ENCODE measurements at places on chromosomes 16 and 17.

- DNase-seq, result no peak
Observed at GRCh38 chr16:88597856-88598491, 27.8 kb downstream of the ZC3H18 start.

GRCh38 chr17:28334171-28334570 is 1.1 kb downstream of the IFT20 start:
- no peak for DNase-seq

GRCh38 chr16:52825892-52826291 is 226.8 kb downstream of the CHD9NB start:
- DNase-seq, result no peak

- no peak for DNase-seq
Observed at GRCh38 chr17:28741358-28742349, 2.2 kb upstream of the TRAF4 start.

- DNase-seq, result no peak
Observed at GRCh38 chr16:58116081-58116480, 13.1 kb downstream of the CFAP20 start.

DNA sequence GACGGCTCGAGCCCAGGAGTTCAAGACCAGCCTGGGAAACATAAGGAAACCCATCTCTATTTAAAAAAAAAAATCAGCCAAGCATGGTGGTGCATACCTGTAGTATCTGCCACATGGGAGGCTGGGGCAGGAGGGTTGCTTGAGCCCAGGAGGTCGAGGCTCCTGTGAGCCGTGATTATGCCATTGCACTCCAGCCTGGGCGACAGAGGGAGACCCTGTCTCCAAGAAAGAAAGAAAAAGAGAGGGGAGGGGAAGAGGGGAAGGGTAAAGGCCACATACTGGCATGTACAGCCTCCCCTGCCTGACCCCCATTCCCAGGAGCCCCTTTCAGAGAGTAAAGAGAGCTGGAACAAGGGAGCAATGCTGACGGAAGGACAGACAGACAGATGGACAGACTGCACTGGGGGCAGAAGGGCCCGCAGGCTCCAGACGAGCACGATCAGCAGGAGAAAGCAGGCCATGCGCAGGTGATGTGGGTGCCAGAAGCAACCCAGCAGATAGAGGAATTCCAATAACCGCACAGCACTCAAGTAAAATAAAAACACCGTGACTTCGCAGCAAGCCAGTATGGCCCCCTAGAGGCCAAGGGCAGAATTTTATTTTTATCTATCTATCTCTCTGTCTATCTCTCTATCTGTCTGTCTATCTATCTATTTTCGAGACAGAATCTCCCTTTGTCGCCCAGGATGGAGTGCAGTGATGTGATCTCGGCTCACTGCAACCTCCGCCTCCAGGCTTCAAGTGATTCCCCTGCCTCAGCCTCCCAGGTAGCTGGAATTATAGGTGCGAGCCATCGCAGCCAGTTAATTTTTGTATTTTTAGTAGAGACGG is 27.1 kb upstream of the SNN start:
- no peak for DNase-seq

DNA sequence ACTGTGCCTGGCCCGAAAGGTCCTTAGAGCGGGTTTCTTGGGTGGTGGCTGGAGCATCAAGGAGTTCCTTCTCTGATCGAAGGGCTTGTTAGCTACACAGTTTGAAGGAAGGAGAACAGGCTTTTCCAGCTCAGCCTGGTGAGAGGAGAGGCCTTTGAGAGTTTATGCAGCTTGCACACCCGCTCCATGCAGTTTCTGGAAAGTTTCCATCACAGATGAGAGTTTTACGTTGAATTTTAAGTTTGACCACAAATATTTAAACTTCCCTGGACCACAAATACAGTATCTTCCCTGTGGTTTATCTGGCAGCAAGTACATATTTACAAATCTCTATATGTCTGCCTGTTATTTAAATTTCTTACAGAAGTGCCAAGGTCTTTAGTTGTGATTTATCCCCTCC is 56.8 kb downstream of the HIC1 start:
- DNase-seq, result no peak

- no peak for DNase-seq
Observed at GRCh38 chr17:56699186-56699894, 105.8 kb downstream of the NOG start.

DNA sequence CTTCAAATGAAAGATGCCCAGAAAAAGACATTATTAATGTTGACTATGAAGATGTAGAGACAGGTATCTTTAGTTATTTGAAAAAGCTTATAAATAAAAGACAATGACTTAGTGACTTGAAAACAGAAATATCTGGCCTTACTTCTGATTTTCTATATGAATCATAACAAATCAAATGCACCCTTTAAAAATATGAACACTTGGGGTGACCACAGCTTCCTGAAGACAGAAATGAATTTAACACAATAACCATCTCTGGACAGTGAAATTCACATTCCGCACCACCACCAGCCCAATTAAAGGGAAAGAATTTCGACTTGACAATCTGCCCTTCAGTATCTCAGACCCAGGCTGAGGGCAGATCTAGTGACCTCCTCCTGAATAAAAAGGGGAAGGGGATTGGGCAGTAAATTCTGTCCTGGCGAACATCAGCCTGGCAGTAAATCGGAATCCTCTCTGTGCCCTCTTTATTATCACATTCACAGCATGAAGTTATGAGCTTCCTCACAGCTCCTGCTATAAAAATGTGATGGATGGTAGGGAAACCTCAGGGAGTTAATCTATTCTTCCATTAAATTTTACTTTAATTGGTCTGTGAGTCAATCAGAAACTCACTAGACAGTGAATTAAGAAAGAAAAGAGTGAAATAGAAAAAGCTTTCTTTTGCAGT is 131.5 kb downstream of the SNX11 start:
- no peak for DNase-seq

DNA sequence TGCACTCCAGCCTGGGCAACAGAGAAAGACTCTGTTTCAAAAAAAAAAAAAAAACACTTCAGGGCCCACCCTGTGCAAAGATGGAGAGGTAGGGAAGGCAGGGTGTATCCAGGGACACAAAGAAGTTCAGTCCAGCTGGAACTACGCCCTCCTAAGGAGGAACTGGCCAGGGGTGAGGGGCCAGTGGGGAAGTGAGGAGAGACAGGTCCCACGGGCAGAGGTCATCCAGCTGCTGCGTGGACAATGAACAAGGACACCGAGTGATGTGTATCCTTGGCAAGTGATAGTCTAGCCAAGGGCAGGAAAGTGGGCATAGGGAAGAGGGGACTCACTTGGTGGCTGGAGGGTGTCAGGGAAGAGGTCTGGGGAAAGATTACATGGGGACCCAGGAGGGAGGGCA is 9.4 kb upstream of the RIPOR1 start:
- DNase-seq, result no peak

DNA sequence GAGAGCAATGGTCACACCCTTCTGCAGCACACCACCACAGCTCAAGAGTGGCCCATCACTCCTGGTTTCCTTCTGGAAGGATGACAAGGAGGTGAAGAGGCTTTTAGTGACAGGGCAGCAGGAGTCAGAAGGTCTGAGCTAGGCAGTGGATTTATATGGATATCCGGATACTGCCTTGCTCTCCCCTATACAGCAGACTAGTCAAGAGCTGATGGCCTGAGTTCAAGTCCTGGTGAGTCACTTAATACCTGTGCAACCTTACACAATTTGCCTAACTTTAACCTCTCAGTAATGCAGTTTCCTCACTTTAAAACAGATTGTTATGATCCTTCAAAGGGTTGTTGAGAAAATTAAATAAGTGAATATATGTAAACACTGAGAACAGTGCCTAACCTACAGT is 22.9 kb downstream of the MYO18A start:
- no peak for DNase-seq

DNA sequence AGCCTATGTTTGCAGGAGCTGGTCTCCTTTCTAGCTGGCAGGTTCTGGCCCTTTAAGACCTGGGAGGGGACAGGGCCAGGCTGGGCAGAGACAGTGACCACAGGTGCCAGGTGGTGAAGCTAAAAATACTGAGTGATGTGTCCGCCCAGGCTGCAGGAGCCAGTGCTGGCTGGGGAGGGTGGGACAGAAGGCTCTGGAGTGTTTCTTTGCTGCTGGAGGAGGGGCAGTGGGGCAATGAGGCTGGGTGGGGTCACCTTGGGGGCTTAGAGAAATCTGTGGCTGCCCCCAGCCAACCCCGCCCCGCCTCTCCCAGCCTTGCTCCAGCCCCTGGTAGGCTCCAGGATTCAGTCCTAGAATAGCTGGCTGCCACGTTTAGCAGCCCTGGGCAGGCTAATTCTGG is 30.4 kb upstream of the SBK1 start:
- DNase-seq, result no peak

DNA sequence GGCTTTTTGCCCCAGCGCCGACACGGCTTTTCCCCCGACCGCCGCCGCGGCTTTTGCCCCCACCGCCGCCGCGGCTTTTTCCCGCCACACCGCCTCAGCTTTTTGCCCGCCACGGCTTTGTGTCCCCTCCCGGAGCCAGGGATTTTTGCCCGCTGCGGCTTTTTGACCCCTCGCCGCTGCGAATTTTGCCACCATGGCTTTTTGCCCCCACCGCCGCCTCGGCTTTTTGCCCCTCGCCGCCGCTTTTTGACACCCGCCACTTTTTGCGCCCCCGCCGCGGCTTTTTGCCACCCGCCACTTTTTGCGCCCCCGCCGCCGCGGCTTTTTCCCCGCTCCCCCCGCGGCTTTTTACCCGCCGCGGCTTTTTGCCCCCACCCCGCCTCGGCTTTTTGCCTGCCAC is 1342.5 kb downstream of the TP53TG3F start:
- DNase-seq, result no peak
